Activated naive CD4-positive, alpha-beta T cell treated with anti-CD3 and anti-CD28 coated beads, Interleukin-2, amount 50 U/mL, for 72 hours (primary cell): ENCODE measurements at places on chromosomes 12 and 14. TPM values are rescaled to one million over a fixed set of nuclear protein-coding genes. Genes with fewer than 3 reads are reported as not detected.

DNA sequence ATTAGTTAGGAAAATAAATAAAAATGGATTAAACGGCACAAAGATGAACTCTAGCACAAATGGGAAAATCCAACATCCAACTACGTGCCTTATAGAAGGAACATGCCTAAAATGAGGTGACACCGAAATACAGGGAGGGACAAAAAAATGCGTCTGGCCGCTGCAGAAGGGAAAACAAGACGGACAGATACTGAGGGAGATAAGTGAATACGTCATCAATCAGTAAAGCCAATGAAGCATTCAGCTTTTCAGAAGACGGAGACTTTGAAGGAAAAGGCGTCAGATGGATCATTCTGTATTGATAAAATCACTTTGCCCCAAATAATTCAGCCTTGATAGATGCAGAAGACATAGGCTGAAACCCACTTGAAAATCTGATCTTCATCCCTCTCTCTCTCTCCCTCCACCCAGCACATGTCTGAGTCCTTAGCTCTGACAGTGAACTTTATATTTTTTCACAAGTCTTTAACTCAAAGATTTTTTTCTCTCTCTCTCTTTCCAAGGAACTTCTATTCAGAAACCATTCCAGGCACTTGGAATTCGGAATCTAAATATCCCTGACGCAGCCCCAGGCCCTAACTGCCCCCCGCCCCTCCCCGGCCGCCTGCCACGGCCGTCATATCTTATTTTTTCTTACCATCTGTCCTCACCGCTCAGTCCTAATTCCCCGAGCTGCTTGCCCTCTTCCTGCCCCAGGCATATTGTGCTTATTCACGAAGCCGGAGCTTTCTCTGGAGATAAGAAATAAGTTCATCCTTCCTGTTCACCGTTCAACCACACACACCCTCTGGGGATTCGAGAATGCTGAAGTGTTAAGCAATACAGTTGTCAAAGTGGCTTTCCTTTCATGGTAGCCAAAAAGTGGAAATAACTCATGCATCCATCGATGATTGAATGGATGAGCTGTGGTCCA is 35.5 kb upstream of the RFLNA start:
- no peak for DNase-seq

- no peak for DNase-seq
Observed at GRCh38 chr12:69579029-69579428, 6.2 kb upstream of the CCT2 start.

DNA sequence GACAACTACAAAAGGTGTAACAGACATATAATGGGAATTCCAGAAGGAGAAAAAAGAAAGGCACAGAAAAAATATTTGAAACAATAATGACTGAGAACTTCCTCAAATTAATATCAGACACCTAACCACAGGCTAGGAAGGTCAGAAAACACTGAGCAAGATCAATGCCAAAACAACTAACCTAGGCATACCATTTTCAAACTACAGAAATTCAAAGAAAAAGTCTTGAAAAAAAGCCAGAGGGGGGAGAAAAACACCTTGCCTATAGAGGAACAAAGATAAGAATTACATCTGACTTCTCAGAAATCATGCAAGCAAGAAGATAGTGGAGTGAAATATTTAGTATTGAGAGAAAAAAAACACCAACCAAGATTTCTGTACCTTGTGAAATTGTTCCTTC is 77.8 kb downstream of the RIN3 start:
- DNase-seq, result no peak

- DNase-seq, result no peak
Observed at GRCh38 chr12:40376533-40377267, 151.9 kb downstream of the LRRK2 start.

DNA sequence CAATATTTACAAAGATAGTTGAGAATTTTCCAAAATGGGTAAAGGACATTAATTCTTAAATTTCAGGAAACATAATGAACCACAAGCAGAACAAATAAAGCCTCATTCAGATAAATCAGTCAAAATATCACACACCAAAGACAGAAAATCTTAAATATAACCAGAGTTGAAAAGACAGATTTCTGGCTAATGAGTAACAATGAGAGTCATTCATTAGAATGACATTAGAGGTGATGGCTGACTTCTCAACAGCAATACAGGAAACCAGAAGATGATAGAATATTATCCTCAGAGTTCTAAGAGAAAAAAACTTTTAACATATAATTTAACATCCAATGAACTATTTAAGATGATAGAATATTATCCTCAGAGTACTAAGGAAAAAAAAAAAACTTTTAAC is 124.2 kb downstream of the DENND5B start:
- DNase-seq, result no peak

DNA sequence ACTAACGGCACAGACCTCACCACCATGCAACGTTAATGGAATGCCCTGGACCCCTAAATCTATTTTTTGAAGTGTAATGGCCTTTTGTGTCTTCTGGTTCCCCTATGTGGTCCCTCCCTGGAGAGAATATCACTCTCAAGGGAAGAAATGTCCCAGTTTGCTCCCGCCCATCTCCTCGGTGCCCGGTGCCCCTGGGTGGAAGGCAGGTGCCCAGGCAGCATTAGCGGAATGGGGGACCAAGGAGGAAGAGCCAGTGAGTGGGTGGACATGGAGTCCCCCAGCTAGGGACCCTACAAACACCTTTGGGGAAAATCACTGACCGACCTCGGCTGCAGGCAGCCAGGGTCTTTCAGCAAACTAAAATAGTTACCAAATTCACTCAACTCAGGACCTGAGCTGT is 212.1 kb upstream of the RTL1 start:
- DNase-seq, result no peak

- DNase-seq, result no peak
Observed at GRCh38 chr12:94584377-94584776, 66.0 kb downstream of the TMCC3 start.

DNA sequence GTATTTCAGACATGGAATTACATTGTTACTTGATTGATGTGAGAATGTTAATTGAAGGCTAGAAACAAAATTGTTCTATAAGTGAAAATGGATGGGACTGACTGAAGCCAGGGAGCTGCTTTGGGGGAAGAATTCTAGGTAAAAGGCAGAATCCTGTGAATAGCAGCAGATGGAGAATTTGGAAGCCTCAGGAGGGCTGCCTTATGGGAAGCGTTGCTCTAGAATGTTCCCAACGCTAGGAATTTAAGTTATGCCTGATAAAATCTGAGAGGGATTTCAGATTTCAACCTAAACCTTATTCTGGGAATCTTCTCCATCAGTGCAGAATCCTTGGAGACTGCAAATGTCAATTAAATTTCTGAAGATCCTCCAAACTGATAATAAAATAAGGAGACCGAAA is 858.2 kb upstream of the FLRT2 start:
- DNase-seq, result no peak

GRCh38 chr12:89775063-89775985 is 66.7 kb upstream of the ATP2B1 start:
- DNase-seq, result no peak

DNA sequence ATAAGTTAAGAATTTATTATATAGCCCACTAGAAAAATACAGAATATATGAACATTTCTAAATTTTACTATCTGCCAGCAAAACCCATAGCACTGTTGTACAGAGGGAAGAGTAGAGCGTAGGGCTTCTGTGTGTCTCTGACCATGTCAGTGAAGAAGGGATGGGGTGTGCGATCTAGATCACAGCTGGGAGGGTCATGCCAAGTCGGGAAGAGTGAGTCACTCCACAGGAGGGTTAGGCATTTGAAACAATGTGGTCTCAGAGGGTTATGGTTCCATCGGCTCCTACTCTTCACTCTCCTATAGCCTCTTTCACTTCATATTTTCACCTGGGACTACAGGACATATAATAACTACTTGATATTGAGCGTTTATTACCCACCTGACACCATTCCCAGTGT is 185.1 kb upstream of the DDHD1 start:
- DNase-seq, result no peak

DNA sequence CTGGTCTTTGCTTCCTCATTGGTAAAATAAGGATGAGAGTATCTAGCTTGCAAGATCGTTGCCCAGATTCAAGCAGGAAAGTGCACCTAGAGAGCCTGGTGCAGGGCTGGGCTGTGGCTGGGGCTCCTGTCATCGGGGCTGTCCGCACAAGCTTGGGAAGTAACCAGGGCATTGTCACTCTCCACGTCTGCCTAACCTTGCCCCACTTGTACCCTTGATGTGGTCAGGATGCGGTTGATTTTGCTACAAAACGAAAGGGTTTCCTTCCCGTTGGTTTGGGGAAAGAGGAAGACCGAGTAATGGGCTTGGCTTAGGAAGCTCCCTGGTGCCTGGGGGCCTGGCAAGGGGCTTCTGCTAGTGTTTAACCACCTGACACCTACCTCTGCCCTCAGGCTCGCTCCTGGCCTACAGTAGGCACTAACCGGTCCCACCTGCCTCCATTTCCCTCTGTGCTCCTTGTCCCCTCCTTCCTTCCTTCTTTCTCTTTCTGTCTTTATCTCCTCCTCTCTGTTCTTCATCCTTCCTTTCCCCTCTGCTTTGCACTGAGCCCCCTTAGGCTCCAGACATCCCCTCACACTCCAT is 21.8 kb downstream of the MVK start:
- peak; percentile 44 for DNase-seq

DNA sequence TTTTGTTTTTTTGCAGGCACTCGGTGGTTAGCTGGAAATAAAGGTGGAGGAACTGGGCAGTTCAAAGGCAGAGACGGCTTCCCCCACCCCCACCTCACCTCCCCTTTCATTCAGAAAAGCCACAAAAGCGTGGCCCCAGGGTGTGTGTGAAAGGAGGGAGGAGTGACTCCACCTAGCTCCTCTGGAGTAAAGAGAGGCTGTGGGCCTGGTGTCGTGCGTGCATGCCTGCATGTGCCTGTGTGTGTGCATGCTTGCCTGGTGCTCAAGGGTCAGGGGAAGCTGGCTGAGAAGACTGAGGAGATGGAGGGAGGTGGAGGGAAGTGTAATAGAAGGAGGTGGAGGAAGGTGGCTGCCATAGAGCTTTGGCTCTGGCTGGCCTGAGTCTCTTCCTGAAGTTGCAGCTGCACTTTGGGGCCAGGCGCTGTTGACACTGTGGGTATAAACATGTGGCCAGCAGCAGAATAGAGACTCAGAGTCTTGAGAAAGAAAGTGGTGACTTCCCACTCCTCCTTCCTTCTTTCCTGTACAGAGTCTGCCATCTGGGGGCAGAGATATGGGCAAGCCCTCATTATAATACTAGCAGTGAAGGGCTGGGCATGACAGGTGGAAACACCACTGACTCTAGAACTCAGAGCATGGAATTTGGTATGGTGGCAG is 36.9 kb upstream of the SINHCAF start:
- DNase-seq, result peak; percentile 19

DNA sequence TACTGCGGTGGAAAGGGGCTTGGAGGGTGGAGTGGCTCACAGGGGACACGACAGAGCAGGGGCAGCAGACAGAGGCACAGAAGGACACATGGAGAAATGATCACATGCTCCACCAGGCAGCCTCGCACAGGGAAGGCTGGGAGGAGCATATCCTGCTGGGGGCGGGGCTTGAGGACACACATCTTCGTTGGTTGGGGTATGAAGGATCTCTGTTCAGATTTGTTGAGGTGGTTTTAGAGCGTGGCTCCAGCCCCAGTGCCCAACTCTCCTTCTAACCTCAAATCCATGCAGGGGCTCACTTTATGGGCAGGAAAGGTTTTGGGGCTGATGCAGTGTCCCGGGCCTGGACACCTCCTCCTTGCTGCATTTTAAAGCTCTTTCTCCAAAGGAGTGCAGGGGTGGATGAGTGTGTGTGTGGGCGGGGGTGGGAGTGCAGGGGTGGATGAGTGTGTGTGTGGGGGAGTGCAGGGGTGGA is 733 bp upstream of the P3H3 start:
- peak; percentile 50 for DNase-seq

DNA sequence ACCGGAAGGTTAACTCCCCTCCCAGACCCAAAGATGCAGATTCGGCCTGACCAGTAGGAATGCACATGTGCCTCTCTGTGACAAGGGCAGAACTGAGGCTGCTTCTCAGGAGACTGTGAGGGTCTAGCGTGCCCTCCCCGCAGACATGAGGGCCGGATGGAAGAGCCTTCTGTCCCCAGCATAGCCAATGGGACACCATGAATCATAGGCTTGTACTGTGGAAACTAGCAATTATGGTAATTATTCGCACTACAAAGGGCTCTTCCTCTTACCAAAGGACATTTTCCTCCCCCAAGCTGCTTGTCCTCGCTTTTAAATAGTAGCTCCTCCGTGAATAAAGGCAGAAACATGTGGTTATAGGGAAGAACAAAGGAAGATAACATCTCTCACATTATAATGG is 6.2 kb downstream of the COA8 start:
- DNase-seq, result no peak

- DNase-seq, result no peak
Observed at GRCh38 chr14:60220084-60220483, 28.9 kb upstream of the PPM1A start.

DNA sequence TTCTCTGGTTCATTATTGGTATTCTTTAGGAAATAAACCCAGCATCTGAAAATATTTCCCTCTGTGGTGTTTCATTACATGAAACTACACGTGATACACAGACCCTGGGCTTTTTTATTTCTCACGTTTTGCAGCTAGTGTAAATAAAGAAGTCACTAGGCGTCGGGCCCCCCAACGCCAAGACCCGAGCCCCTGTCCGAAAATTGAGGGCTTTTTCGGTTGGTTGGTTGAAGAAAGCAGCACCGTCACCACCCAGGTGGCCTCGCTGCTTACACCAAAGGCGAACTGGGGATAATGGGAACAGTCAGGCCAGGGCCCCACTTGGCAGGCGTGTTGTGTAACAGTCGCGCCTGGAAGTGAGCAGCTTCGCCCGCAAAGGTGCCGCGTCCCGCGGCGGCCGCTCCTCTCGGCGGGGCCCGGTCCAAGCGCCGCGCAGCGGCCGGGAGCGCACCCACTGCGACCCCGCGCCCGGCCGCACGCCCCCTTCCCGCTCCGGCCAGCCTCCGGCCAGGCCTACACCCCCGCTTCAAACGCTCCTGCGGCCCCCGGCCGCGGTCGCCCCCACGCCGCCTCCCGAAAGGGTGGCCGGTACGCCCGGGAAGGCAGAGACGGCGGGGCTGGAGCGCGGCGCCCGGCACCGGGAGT is 1.2 kb downstream of the DUSP16 start:
- DNase-seq, result peak; percentile 67

GRCh38 chr12:26817183-26817591 is 15.8 kb downstream of the ITPR2 start:
- no peak for DNase-seq

GRCh38 chr12:32478858-32479725 is 79.7 kb downstream of the FGD4 start:
- no peak for DNase-seq

DNA sequence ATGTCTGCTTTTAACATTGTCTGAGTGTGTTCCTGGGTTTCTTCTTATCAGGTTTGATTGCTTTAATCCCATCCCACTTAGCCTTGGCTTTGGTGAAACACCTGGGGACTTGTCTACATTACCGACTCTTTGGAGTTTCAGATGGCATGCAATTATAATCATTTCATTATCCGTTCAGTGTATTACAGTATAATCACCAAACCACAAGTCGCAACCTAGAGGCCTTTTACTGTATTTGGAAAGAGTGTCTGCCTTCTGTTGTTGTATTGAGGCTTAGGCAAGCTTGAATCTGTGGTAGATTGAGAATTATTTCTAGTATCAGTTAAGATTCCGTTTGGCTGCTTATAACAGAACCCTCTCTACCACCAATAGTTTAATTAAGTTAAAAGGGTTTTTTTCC is 103.9 kb downstream of the TGFB3 start:
- DNase-seq, result no peak

FBLN5 gene
- 0.41 TPM for total RNA-seq

TPPP2 gene
- not detected for total RNA-seq

LMNTD1 gene
- total RNA-seq, result not detected

GSC gene
- total RNA-seq, result not detected

MYL2 gene
- not detected for total RNA-seq

MYF5 gene
- total RNA-seq, result not detected
